Activated CD8-positive, alpha-beta T cell treated with anti-CD3 and anti-CD28 coated beads, Interleukin-2, amount 10 ng/mL, durations not matched to agents 7 days and 5 days (primary cell): ENCODE measurements at places on chromosomes 11 and 22. TPM values are rescaled to one million over a fixed set of nuclear protein-coding genes. Genes with fewer than 3 reads are reported as not detected.

RPS6KA4 gene
- total RNA-seq: 42.3 TPM

CNGA4 gene
- total RNA-seq: 0.29 TPM

GRCh38 chr11:102241026-102241425, 76.3 kb upstream of the BIRC3 start:
- no peak for DNase-seq

DNA sequence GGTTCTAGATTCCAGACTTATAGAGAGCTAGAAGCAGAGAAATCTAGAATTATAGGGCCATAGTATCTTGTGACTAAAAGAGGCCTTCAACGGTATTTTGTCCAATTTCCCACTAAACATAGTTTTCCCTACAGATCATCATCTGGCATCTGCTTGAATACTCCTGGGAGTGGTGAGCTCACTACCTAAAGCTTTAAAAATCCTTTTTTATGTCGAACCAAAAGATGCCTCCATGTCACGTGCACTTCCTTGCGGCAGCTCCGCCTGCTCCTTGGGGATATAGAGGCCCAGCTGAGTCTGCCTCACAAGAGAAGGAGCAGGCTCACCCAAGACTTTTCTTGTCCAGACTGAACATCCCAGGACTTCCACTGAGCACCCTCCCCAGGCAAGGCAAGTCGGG, 4.3 kb upstream of the MB start:
- DNase-seq: no peak

DNA sequence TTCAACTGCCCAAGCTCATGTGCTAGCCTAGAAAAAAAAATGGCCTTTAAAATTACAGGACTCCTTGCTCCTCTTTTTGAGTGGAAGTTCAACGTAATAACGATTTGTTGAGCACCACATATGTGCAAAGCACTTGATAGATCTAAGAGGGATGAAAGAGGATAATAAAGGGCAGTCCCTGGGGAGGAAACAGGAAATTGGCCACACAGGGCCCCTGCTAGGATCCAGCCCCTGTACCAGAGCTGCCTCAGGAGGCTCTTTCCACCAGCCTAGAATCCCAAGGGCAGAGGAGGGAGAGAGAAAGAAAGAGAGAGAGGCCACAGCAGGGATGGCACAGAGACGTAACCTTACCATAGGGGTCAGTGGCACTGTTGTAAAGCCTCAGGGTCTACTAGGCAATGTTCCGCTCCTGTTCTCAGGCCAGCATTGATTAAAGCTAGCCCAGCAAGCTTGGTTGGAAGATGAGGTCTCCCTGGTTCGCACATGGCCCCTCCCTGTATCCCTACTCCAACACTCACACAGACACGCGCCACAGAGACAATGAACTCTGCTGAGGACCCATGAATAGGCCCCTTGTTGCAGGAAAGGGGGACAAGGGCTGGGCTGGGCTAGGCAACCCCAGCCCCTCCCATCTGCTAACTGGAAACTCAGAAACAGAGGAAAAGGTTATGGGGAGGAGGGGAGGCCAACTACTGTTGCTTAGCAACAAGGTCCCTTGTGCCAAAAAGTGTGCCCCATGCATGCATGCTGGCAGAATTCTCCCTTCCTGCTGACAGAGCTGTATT, at the start of gene TMPRSS5:
TSS of gene TMPRSS5 (minus strand) at position 438 of the 785 bp plus-strand sequence. CDS start at position 354, 84 bp downstream.
- DNase-seq: no peak

UEVLD gene
- total RNA-seq: 14.4 TPM

DNA sequence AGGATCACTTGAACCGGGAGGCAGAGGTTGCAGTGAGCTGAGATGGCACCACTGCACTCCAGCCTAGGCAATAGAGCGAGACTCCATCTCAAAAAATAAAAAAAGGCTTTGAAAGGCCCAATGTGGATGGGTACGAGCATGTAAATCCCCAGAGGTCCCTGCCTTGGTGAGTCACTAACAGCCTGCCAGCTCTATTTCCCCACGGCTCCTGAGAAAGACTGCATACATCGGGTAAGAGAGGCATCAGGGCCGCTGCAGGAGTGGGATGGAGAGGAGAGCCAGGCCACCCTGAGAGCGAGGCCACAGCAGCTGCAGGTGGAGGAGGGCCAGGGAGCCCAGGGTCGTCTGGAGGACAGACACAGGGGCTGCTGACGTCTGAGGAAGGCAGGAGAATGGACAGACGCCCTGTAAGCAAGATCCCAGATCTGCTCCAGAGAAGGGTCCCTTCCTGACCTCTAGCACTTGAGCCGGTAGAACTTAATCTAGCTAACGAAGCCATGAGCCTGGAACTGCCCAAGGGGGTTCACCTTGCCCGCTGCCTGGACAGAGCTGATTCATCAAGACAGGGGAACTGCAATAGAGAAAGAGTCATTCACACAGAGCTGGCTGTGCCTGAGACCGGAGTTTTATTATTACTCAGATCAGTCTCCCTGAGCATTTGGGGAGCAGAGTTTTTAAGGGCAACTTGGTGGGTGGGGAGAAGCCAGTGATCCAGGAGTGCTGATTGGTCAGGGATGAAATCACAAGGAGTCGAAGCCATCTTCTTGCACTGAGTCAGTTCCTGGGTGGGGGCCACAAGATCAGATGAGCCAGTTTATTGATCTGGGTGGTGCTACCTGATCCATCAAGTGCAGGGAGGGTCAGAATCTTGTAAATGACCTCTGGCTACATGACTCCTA, 5.1 kb upstream of the KRTAP5-9 start:
- DNase-seq: no peak

DNA sequence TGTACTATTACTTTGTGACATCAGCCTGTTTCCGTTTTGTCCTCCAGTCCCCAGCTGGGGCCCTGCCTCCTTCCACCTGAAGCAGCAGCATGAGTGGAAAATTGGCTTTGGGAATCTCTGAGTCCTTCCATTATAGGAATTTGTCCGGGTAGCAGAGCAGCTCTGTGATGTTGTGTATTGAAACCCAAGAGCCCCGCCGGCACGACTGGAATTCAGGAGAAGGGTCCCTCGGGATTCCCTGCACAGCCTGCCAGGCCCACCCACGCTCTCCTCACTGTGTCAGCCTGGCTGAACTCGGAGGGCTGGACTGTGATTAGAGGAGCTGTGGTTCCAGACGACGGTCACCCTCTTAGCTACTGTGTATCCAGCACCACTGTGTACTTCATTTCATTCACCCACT, 18.8 kb upstream of the TSPAN18 start:
- DNase-seq: no peak

GRCh38 chr22:22092974-22093373, 110.4 kb upstream of the TOP3B start:
- no peak for DNase-seq

- no peak for DNase-seq
Measured at GRCh38 chr11:104090767-104091166, 54.3 kb downstream of the DDI1 start.

SLC6A5 gene
- not detected for total RNA-seq

IGLL1 gene
- not detected for total RNA-seq

GRCh38 chr22:27808451-27809225, 7.1 kb upstream of the MN1 start:
- DNase-seq: no peak

DNA sequence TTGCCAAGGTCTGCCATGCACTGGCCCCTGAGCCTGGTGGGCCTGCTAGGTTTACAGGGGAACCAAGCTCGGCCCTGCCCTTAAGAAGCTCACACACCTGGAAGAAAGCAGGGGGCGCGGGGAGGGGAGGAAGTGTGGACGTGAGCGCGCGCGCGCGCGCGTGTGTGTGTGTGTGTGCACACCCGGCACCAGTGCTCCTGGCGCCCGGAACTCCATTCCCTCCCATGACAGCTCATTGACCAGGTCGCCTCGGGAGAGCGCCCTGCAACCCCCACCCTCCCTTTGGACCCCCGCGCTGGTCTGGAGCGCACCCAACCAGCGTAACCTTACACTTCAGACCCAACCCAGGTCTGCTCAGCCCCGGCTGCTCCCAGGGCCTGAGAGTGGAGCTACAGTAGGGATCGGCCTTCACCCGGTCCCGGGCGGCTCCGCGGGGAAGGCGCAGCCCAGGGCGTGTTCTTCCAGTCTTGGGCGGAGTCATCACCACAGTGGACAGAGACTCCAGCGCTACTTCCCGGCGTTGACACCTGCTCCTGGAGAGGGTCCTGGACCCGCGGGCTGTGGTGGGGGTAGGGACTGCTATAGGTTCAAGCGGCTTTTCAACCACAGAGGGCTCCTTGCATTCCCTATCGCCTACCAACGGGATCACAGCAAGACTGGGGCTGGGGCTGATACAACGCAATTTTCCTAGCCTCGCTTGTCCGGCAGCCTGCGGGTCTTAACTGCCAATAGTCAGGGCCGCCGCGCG, 1.5 kb downstream of the GALNT18 start:
- no peak for DNase-seq

RFPL2 gene
- not detected for total RNA-seq

HSPB2 gene
- total RNA-seq: not detected

DNA sequence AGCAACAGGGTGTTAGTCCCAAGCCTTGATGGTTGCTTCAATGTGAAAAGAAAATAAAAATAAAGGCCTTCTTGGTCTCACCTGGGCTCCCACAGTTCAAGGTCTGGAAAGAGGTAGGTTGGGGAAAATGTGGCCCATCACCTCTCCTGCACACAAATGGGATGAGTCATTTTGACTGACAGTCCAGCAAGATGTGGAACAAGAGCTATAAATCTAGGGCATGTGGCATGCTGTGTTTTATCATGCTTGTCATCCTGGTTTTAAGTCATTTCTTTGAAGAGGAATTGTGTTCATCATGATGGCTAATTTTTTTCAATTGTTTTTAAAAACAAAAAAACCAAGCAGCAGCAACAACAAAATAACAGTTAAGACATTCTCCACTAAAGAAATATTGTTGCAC, 503.7 kb downstream of the NTM start:
- no peak for DNase-seq

MPEG1 gene
- total RNA-seq: not detected

DNA sequence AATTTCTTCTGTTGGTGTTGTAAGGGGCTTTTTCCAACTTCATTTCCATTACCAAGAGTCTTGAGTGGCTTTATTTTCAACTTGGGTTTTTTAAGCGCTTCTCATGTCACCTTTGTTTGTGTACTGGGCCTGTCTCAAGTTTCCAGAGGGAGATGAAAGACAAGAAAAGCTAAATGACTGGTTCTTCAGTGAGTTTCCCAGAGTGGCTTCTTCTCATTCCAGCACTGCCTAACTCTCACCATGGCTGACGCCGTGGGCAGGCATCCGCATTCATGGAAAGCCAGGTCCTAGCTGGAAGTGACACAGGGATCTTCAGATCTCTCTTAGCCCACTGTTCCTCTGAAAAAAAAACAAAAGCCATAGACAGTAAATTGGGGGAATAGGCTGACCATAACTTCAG, 28.6 kb downstream of the MARK2 start:
- no peak for DNase-seq

- DNase-seq: no peak
Measured at GRCh38 chr22:39229075-39229474, 15.7 kb downstream of the PDGFB start.

DNA sequence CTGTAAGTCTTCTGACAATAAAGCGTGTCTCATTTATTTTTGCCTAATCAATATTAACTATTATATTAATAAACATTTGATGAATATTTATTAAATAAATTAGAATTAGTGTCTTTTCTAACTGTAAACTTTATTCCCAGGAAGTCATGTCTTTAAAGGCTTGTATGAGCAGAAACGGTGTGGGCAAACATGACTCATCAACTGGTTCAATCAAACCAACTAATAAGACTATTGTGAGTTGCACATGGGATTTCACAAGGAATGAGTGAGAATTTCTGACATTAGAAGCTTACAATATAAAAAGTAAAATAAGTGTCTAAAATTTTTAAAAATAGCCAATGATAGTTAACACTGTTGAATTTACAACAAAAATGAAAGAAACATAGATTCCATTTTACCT, 259.2 kb upstream of the CTSC start:
- DNase-seq: no peak

GRCh38 chr22:19981171-19981960, 35.3 kb downstream of the ARVCF start:
- DNase-seq: no peak
